ENCODE measurements at places on chromosomes 4 and X.
A peak's percentile ranks its signal among the peaks of the same experiment; 100 is the strongest.

- no peak for DNase-seq
Observed at GRCh38 chr4:4671774-4672349, 130.0 kb upstream of the STX18 start.

DNA sequence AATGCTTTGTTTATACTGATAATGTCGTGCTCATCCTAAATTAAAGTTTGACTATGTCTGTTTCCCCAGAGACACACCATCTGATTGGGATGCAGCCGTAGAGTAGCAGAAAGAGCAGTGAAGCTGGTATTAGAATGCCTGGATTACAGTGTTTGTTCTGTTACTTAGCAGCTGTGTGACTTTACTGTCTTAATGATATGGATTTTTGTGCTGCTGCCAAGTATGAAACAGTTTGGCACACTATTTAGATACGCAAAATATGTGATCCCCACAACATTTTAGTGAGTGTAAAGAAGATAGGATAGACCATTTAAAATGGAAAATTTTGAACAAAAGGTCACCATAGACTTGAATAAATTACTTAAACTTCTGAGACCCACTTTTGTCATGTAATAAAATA lies 1.2 kb upstream of the CHIC1 start:
- DNase-seq = no peak

DNA sequence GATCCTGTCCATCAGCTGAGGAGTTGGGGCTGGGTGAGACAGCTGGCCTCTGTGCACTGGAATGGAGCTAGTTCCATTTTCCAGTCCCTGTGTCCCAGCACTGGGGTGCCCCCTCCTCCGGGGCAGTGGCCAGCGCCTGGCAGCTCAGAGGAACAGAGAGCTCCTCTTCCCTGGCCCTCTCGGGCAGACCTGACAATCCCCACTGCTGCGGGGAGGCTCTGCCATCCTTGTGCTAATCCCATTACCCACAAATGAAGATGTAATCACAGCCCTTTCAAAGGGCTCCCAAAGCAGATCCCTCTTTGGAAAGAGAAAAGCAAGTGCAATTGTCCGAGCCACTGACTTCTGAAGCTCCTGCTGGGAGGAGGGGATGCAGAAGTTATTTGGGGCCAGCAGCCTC lies 75.1 kb upstream of the MSX1 start:
- DNase-seq = no peak

DNA sequence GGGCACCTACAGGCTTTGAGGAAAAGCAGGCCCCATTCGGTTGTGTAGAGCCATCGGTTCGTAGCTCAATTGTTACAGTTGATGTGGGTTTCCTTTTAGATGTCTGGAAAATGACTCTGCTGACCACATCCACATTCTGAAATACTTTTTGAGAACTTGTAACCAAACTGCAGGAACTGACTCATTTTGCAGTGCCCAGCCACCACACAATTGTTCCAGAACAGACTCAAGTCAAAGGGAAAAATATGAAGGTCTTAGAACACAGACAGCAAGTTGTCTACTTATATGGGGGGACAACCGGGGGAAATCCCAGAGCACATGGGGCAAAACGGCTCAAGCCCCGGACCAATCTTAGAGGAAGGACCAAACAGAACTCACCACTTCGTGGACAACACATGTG lies 557.6 kb upstream of the DIPK2B start:
- peak; percentile 61 for DNase-seq

- DNase-seq = no peak
Observed at GRCh38 chr4:28388471-28388870, 1527.8 kb downstream of the STIM2 start.

DNA sequence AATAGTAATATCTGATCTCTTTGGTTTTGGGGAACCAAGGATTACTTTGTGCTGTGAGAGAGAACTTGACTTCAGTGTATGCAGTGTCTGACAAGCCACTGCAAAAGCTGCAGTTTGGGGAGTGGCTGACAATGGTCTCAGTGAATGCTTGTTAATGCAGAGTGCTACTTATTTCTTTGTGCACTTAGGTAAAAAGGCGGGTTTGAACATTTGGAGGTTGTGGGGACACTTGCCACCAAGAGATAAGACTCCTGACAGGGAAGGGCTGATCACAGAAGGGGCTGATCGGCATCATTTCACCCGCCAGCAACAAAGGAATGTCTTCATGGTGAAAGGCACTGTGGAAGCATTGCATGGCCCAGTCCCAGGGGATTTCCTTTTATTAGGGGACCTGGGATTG lies 28.6 kb upstream of the USP46 start:
- DNase-seq = no peak

- no peak for DNase-seq
Observed at GRCh38 chr4:105107095-105107856, 39.4 kb upstream of the TET2 start.

DNA sequence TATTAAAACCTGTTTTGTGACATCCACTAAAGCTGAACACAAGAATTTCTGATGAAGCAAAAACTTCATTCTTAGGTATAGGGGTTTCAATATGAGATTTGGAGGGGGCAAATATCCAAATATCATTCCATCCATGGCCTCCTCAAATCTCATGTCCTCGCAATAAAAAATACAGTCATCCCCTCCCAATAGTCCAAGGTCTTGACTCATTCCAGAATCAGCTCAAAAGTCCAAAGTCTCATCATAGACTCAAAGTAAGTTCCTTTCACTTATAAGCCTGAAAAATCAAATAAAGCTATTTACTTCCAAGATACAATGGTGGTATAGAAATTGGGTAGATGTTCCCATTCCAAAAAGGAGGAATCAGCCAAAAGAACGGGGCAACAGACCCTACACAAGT lies 213.4 kb downstream of the SCFD2 start:
- DNase-seq = no peak

GRCh38 chrX:53039236-53039635 lies 9.4 kb upstream of the GPR173 start:
- no peak for DNase-seq

- DNase-seq = no peak
Observed at GRCh38 chrX:153303276-153304262, 18.0 kb downstream of the PNMA6F start.

DNA sequence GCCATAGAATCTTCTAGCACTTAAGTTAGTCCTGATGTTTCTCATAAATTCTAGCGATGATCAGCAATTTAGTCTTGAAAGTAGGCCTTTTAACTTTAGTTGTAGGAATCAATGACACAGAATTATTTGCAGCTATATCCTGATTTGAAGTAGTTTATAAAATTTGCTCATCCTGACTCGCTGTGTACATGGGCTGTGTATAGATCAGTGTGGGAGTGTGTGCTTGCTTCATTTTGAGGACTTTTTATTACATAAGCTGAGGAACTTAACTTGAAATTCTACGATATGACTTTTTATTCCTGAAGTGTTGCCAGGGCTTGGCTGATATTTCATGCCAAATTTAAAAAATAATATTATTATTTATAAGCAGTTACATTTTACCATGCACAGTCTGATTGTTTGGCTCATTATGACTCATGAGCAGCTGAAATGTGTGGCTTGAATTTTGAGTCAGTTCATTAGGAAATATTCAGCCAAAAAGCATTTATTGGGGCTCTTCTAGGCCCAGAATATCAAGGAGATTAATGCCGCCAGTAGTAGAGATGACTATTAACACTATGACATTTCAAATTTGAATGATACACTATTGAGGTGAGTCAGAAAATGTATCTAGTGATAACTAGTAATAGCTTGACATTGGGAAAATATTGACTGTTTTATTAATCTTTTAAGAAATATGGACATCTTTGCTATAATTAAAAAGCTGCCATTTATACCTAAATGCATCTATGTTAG lies 128.9 kb upstream of the LIMCH1 start:
- no peak for DNase-seq

- DNase-seq = no peak
Observed at GRCh38 chrX:66167431-66167830, 3.4 kb downstream of the HEPH start.

- DNase-seq = no peak
Observed at GRCh38 chr4:146776691-146777090, 138.0 kb downstream of the POU4F2 start.

DNA sequence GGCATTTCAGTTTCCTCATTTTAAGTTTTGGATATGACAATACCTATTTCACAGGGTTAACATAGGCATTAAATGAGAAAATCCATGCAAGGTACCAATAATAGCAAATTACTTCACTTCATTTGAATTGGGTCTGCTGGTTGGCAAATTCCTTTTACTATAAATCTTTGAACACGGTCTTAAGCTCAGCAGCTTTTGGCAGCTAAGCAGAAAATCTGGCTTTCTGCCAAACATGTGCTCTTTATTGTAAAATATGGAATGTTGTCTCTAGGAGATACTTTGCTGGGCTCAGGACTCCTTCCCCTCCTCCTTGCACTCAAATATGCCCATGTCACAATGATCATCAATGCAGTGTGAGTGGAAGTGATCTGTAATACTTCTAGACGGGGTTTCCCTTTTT lies 16.8 kb upstream of the DMP1 start:
- DNase-seq = no peak

DNA sequence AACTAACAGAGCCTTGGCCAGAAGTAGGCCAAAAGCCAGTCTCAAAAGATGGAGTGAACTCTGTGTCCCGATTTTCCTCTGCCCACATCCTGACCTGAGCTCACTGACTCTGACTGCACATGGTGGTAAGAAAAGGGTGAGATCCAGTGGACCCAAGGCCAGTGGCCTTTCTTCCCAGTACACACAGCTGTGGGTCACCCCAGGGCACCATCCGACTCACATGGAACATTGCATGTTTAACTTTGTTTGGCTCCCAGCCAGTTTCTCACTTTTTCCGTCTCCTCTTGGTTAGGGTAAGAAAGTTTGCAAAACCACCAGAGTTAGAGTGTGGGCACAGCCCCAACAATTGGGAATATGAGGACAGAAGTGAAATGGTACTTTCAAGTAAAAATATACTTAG lies 69.8 kb downstream of the GAB1 start:
- DNase-seq = no peak

GRCh38 chr4:82247629-82248028 lies 126.2 kb downstream of the HNRNPD start:
- DNase-seq = no peak

DNA sequence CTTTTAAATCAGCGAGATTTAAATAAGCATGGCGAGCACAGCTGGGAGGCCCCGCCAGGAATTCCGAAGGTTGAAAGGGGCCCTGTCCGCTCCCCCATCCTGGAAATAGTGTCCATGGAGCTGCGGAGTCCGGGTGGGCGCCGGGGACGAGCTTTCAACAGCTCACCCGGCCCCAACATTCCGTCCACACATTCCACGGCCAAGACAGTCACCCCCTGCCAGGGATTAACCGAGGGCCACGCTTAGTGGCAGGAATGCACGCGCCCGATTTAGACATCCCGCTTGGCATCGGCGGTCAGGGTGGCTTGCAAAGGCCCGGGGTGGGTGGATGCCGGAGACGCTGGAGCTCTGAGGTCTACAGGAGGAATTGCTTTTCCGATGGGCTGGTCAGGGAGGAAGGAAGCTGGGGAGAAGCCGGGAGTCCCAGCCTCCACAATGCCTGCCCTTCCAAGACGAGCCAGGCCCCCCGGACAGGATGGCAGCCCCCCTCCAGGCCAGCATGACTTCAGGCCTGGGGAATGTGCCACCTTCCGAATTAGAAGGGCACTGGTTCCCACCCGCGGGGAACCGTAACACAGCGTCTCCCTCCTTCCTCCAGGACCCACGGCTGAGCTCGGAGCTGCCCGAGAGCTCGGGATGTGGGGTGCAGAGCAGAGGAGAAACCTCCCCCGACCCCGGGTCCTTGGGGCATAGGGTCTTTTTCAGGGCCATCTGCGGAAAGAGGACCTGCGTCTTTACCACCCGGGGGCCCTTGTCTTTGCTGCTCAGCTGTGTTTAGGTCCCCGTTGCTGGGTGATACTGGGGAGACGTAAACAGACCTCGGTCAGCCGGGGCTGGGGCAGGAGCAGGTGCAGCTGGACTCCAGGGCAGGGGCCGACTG lies 26.9 kb upstream of the PPP2R3B start:
- no peak for DNase-seq

GRCh38 chr4:2478229-2478628 lies 9.3 kb downstream of the RNF4 start:
- no peak for DNase-seq

- no peak for DNase-seq
Observed at GRCh38 chr4:33649015-33649414, 2595.3 kb downstream of the ARAP2 start.

DNA sequence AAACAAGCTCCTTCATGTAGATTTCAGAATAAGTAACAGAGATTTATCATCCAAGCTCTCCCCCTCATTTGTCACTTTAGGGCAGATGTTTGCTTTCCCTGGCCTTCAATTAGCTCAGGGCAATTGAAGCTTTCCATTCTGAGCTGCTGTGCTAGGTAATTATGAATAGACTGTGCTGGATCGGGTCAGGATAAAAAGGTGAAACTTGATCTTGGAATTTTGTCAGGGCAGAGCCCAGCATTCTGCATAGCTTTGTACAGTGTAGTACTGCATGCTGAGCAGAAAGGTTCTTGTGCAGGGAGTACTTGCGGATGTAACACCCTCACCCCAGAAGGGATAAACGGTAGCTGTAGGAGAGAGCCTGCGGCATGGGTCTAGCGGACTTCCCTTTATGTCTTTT lies 64.0 kb upstream of the CLDN34 start:
- DNase-seq = no peak

DNA sequence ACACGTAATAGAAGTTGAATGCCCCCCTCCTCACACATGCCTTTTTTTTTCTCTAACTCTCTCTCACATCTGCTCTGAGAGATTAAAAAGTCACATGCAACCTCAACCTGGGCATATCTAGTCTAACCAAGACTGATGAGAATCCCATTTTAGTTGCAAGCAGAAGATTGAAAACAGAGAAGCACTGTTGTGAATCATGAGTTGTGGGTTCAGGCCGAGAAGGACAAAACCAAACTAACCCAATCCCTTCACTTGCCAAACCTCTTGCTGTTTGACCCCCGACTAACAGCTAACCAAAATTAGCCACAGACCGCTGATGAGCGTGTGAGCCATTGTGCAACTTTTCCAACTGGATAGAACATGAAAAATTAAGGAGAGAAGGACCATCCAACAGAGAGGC lies 31.8 kb downstream of the CXCL1 start:
- DNase-seq = no peak

- no peak for DNase-seq
Observed at GRCh38 chr4:13240066-13240465, 244.1 kb downstream of the RAB28 start.

GRCh38 chr4:56874923-56875322 lies 32.8 kb upstream of the REST start:
- DNase-seq = no peak

- DNase-seq = no peak
Observed at GRCh38 chr4:105741548-105741947, 33.0 kb downstream of the GSTCD start.

- DNase-seq = no peak
Observed at GRCh38 chr4:38343608-38344007, 320.4 kb upstream of the KLF3 start.

DNA sequence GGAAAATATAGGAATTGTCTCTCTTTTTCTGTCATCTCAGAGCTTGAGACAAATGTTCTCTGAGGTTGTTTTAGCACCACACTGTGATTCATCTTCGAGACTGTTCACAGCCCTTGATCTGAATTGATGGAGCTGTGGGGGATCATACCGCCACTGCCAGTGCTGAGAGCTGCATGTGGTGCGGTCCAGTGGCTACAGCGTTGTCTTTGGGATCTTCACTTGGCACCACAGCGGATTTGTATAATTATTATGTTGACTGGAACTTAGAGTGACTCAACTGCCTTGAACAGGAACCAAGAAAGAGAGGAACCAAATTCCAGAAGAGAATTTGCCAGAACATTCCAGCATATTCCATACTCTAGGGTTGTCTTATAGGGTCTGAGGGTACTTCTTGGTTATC lies 29.1 kb downstream of the TBL1X start:
- no peak for DNase-seq

All from activated T-cell treated with anti-CD3 and anti-CD28 coated beads, Interleukin-2, amount 50 U/mL, for 24 hours (primary cell).